COR-L47 (cell line): ENCODE measurements at places on chromosomes 4 and X.

GRCh38 chr4:135238940-135239339 is 1037.4 kb upstream of the PABPC4L start:
- DNase-seq: no peak

GRCh38 chr4:47340914-47341313 is 122.6 kb downstream of the COMMD8 start:
- no peak for DNase-seq

DNA sequence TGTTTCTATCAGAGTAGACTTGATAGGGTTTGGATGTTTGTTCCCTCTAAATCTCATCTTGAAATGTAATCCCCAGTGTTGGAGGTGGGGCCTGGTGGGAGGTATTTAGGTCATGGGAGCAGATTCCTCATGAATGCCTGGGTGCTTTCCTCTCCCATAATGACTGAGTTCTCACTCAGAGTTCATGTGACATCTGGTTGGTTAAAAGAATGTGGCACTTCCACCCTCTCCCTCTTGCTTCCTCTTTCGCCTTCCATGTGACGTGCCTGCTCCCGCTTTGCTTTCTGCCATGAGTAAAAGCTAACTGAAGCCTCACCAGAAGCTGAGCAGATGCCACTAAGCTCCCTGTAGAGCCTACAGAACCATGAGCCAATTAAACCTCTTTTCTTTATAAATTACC is 47.3 kb upstream of the SRPX start:
- DNase-seq: no peak

- DNase-seq: no peak
Observed at GRCh38 chr4:188434643-188435042, 295.4 kb downstream of the TRIML1 start.

DNA sequence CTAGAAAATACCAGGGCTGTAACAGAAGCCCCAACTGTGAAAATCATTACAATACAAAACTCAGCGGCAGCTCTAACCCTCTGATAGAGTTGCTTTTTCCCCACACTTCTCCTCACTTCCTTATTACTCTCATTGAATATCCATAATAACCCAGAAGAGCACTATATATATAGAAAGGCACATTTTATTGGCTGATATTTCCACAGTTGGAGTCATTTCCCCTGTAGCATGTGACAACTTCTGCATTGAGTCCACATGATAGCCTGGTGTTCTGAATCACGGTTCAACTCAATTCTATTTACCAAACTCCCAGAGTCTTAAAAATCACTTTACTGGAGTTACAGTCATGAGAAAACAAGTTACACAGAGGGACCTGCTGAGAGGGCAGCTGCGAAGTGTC is 46.6 kb upstream of the NWD2 start:
- DNase-seq: no peak

GRCh38 chr4:54278216-54278615 is 49.1 kb downstream of the PDGFRA start:
- no peak for DNase-seq

GRCh38 chrX:39928704-39929378 is 168.9 kb downstream of the BCOR start:
- DNase-seq: no peak

DNA sequence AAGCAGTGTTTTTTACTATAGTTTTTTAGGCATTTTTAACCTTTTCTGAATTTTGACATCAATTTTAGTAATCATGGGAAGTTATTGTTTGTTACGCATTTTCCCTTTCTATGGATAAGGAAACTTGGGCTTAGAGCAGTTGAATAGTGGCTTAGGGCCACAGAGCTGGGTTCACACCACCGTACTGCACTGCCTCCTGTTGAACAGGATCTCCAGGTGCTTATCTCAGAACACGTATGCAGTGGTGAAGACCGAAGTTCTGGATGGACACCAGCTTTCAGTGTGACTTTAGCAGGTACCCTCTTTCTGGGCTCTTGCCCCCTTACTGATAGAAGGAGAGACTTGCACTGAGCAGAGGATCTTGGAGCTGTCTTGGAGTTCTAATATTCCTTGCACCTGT is 137.6 kb downstream of the PTTG2 start:
- no peak for DNase-seq

- DNase-seq: no peak
Observed at GRCh38 chrX:118503260-118504041, 7.8 kb downstream of the DOCK11 start.

DNA sequence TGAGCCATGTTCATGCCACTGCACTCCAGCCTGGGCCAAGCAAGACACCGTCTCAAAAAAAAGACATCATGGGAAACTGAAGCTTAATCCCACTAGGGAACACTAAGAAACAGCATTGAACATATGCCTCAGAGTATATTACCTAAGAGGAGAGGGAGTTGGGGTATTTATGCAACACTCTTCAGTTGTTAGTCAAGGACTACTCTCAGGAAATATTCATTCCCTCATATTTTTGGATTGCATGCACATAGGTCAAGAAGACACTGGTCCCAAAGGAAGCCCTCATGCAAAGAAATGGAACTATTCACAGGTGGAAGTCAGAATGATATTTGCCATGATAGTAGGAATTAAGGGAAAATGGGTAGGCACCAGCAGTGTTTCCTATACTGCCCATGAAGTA is 22.8 kb upstream of the PAPSS1 start:
- no peak for DNase-seq

DNA sequence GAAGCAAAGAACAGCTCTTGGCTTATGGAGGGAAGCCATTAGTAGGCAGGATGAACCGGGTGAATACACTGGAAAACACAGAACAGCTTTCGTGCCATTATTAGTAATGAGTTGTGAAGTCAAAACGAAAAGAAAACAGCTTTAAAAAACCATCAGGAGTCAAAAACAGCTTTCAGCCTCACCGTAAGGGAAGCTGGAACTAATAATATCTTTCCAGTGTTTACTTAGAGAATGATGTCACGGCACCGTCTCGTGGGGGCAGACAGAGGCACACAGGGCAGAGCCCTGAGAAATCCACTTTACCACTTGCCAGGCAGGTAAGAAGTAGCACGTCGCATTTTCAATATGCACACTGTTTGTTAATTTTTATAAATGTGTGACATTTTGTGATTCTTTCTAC is 37.9 kb upstream of the HMX1 start:
- no peak for DNase-seq

DNA sequence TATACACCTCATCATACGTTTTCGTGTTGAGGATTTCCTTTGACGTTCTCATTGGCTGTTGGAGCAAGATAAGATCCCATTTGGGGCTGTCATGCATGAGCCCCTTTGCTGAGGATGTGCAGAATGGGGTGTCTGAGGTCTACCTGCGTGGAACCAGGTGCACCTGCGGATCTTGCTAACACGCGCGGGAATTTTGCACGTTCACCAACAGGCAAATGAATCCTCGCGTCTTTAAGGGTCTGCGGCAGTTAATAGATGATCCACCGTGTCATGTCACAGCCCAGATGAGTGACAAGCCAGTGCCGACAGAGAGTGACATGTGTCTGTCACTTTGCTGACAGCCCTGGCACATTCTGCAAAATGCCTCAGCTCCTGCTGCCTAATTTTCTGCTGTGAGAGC is 56.3 kb upstream of the SHOX start:
- no peak for DNase-seq

- DNase-seq: no peak
Observed at GRCh38 chrX:134670134-134670924, 12.1 kb upstream of the PLAC1 start.

DNA sequence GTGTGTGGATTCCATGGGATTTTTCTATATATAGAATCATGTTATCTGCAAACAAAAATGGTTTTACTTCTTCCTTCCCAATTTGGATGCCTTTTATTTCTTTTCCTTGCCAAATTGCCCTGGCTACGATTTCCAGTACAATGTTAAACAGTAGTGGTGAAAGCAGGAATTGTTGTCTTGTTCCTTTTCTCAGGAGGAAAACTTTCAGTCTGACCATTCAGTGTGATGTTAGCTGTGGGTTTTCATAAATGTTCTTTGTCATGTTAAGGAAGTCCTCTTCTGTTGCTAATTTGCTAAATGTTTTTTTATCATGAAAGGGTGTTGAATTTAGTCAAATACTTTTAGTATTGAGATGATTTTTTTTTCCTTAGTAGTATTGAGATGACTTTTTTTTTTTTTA is 10.9 kb downstream of the SAP30 start:
- no peak for DNase-seq

- DNase-seq: no peak
Observed at GRCh38 chr4:56791316-56791715, 30.2 kb downstream of the SPINK2 start.

- DNase-seq: no peak
Observed at GRCh38 chr4:84401701-84402306, 97.3 kb downstream of the NKX6-1 start.

GRCh38 chr4:87188932-87189331 is 31.5 kb downstream of the KLHL8 start:
- no peak for DNase-seq

DNA sequence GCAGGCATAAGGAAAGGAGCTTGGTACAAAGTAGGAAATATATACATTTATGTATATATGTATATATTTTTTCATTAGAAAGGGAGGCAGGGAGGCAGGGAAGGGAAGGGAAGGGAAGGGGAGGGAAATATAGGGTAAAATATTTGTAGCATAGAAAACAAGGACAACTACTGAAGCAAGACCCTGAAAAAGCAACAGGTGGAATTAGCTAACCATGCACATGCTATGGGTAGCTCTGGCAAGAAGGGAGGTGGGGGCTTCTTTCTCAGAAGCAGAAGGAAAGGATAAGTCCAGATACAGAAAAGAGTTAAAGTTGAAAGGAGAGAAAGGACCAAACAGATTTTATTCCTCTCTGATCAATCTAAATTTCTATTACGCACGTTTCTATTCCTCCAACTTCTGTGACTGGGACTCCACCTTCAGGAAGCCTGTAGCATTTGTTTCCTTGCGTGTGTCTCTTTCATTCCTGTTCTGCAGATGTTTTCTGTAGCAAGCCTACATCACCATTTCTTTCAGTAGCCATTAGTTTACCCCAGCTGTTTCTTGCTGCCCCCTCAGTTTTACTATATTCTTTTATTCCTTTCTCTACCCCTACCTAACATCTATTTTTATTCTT is 82.9 kb downstream of the OR13H1 start:
- no peak for DNase-seq
